MV-4-11 (cell line): ENCODE measurements at places on chromosomes 16 and 17.
A peak's percentile ranks its signal among the peaks of the same experiment; 100 is the strongest.

DNA sequence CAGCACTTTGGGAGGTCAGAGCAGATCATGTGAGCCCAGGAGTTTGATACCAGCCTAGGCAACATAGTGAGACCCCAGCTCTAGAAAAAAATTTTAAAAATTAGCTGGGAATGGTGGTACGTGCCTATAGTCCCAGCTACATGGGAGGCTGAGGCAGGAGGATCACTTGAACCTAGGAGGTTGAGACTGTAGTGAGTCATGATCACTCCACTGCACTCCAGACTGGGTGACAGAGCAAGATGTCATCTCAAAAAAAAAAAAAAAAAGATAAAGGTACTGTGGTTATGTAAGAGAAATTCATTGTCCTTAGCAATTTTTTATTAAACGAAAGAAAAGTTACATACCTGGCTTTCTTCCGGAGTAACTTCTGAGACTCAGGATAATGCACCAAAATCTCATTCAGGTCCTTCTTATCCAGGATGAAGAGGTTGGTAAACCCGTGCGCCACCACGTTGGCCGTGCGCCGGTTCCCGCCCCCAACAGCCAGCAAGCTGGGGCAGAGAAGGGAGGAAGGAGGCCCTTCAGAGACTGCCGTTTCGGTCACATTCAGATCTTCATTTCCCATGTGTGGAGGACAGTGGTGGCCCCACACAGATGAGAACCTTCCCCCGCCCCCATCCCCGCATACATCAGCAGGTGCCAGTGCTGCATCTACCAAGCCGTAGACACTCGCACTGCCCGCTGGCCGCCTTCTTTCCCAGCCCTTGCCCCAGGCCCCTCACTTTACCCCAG, 73.7 kb downstream of the CNGB1 start:
- DNase-seq = no peak

- DNase-seq = no peak
Observed at GRCh38 chr17:58344791-58345157, 7.2 kb downstream of the SUPT4H1 start.

GRCh38 chr17:74449773-74450172, 16.7 kb upstream of the CD300A start:
- no peak for DNase-seq

DNA sequence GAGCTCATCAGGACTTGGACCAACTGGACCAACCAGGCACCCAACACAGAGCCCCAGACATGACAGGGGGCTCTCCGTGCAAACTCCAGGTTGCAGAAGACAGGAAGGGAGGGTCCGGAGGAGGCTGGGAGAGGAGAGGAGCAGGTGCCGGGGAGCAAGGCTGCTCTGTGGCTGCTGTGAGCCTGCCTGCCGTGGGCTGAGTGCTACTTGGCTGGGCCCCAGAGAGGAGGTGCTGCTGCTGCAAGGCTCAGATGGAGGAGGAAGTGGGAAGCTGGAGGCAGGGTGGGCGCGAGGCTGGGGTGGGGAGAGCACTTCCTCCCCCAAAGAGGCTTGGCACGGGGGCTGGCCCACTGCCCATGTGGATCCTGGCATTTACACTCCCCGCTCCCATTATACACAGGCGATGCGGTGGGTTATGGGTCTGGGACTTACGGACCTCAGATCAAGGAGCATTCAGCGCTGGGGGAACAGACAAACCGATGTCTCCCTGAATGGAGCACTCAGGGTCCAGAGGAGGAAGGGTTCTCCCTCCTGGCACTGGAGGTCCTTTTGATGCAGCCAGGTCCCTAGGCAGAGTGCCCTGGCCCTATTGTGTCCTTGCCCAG, 15.9 kb downstream of the EPOP start:
- peak; percentile 51 for DNase-seq

DNA sequence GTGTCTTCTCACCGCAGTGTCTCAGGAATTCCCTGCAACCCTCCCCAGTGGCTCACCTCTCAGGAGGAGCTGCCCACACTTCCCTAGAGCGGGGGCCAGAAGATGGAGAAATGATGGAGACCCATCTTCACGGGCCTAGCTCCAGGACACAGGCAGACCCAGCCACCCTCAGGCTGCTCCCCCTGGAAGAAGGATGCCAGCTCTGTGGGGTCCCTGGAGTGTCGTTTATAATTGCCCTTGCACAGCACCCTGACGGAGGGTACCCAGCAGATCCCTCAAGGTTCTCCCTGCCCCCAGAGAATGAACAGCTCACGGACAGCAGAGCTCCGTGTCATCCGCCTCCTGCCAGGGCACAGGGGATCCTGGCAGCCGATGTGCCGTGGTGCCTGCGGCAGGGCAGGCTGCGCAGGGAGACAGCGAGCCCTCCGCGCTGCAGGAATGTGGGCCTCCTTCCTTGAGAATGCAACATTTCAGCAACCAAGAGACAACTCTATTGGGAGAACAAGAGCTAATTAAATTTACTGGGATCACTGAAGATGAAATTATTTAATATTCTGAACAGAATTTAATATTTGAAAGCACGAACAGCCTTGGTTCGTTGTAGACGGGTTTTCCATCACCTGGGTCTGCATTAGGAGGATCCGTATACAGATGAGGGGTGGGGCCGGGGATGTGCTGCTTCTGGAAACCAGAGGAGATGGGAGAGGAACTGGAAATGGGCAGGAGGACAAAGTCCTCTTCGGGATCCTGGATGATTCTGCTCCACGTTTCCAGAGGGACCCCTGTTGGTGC, 21.0 kb upstream of the RBFOX3 start:
- no peak for DNase-seq

GRCh38 chr16:4315186-4316107, at the start of gene GLIS2:
TSS of gene GLIS2 (plus strand) at chr16:4316067. CDS start at chr16:4332281, 16,214 bp downstream.
- no peak for DNase-seq

- no peak for DNase-seq
Observed at GRCh38 chr16:89155184-89155679, 16.3 kb upstream of the CDH15 start.

GRCh38 chr17:18037486-18037885, 1.5 kb downstream of the ATPAF2 start:
- DNase-seq = peak; percentile 91

- DNase-seq = no peak
Observed at GRCh38 chr16:66212428-66212827, 154.1 kb upstream of the CDH5 start.

DNA sequence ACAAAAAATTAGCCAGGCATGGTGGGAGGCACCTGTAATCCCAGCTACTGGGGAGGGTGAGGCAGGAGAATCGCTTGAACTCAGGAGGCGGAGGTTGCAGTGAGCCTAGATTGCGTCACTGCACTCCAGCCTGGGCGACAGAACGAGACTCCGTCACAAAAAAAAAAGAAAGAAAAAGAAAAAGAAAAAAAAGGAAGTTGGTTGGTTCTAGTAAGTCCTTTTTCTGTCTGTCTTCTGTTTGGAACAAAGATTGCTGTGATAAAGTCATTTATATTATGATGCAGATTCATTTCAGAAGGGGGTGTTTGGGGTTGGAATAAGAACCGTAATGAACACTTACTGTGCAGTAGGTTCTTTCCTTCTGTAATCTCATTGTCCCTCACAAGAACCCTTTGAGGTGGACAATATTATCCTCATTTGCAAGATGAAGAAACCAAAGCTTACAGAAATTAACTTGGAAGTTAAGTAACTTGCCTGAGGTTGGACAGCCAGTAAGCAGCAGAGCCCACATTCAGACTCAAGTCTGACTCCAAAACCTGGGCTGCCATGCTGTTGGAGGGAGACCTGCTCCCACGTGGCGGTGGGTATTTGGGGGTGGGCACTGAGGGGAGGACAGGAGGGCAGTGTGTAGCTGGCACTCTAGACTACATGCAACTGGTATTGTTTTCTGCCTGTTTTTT, 10.3 kb downstream of the MINK1 start:
- peak; percentile 65 for DNase-seq

- DNase-seq = no peak
Observed at GRCh38 chr17:31733326-31733725, 125.7 kb downstream of the COPRS start.

GRCh38 chr17:6067060-6067459, 3.1 kb upstream of the WSCD1 start:
- DNase-seq = peak; percentile 71

- peak; percentile 69 for DNase-seq
Observed at GRCh38 chr16:79170555-79171246, 429.8 kb downstream of the MAF start.

DNA sequence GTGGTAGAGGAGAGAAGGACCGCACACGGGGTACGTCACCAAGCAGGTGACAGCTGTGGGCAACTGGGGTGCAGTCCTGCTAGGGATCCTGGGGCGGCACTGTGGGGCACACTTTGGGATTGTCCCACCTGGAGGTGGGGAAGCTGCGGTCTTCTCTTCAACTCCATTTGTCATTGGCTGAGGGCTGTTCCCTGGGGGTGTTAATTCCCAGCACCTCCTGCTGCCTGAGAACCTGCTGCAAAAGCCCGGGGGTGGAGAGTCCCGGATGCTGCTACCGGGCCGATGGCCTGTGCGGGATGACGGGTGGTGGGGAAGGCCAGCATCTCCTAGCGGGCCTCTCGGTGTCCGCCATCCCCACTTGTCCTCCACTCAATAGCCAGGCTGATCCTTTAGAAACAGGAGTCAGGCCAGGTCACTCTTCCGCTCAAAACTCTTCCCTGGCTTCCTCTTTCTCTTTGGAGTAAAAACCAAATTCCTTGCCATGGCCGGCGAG, 100.2 kb downstream of the CYLD start:
- DNase-seq = no peak

DNA sequence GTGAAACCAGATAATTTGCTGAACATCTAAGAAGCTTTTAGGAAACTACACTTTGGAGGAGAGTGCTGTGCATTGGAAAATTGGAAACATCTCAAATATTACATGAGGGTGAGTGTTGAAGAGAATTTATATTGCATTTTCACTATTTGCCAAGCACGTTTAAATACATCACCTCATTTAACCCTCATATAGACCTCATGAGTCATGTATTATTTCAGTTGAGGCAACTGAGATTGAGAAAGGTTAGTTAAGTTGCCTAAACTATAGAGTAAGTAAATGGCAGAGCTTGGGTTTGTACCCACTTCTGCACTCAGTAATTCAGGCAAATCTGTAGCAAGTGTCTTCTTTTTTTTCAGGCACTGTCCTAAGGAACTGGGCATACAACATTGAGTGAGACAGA, 3.7 kb upstream of the NLK start:
- no peak for DNase-seq

DNA sequence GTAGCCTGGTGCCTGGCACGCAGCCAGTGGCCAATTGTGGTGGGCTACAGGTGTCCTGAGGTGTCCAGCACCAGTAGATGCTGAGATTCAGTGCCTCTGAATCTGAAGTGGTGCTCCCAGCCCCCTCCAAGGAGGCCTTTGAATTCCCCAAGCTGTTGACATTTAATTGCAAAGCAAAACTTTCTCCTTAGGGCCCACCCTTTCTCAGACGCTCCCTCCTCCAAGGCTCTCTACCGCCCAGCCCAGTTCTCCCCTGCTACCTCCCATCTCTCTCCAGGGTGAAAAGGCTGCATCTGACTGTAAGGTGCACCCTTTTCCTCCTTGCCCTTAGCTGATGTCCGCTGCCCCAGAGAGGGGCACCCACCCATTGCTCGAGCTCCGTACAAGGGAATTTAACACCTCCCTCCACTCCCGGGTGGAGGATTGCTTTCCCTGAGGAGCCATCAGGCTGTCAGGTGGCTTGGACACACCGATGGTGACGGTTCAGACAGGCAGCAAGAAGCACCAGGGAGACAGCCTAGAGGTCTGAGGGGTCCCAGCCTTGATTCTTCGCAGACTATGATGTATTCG, 1.7 kb downstream of the BEAN1 start:
- DNase-seq = no peak

DNA sequence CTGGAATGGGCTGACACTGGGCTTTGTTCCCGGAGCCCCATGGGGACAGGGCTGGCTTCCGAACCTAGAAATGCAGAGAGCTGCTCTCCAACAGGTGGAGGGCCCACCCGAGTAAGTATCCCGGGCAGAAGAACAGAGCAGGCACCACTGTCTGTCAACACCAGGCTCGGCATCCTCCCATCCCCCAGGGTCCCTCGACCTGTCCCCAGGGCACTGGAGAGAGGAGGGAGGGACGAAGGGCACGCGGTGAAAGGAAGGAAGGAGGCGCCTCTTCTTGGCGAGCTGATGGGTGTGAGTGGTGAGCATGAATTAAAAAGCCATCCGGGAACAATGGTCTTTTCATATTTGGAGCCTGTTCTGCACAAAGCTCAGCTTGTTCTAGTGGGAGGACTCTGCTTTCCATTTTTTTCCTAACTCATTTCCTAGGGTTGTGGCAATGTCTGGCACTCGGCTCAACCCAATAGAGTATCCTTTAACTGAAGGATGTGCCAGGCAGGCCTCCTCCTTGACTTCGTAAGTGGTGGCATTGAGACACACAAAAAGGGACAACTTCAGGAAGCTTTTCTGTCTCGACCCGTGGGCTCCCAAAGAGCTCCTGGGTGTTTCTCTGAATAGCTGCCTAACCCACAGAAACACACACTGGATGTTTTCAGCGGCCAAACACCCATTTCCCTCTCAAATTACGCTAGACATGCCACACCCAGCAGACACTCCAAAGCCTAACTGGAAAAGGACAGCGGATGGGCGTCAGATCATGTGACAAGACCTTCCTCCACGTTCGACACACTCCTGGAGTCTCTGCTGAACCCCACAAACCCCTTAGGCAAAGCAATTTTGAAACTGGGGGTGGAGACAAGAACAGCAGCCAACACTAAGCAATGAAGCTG, 47.7 kb downstream of the ZFHX3 start:
- DNase-seq = no peak

DNA sequence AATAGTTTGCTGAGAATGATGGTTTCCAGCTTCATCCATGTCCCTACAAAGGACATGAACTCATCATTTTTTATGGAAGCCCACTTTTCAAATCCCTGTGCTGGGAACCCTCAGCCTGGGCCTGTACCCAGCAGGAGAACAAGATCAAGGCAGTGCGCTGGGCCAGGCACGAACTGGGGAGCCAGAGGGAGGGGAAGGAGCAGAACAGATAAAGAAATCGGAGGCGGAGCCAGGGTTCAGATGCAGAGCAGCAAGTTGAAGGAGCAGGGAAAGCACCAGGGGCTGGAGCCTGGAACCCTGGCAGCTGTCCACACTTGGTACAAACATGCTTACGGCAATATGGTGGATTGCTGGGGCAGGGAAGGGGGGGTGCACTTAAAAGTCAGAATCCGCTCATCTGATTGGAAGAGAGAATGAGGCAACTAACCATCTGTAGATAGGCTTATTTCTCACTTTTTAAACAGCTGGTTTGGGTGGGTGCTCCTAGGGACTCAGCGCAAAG, 107.5 kb downstream of the NOG start:
- no peak for DNase-seq
